ENCODE measurements at places on chromosomes 5 and 9. TPM values are rescaled to one million over a fixed set of nuclear protein-coding genes. Genes with fewer than 3 reads are reported as not detected.
A peak's percentile ranks its signal among the peaks of the same experiment; 100 is the strongest.

DNA sequence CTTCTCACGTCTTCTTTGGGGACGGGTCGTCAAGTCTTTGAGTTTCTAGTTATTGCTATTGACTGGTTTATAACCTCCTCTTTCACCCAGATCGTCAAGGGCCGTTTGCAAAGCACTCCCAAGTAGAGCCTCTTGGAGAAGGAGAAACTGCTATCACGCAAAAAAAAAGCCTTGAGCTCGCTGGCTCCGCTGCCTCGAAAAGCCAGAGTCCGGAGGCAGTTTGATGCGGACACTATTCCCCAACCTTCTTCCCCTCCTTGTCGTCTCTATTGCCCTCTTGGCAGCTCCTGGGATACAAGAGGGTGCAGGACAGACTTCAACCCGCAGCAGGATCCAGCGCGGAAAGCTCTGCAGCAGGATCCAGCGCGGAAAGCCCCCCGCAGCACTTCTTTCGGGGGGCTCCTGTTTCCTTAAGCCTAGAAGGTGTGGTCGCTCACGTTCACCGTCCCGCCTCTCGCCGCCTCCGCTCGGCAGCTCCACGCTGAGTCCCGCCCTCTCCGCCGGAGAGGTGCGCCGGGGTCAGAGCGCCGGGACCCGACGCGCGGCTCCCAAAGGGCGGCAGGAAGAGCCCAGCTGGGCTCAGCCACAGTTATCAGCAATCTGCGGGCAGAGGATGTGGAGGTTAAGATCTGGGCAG is at the start of gene PCDHAC1:
TSS of gene PCDHAC1 (plus strand) at position 494 of the 637 bp plus-strand sequence. CDS start 594 bp downstream, outside the sequence.
- H3K4me1 ChIP-seq = peaks cover 3% of the 10 kb centered on the region
- H3K27me3 ChIP-seq = peaks cover 23% of the 10 kb centered on the region
- H3K27ac ChIP-seq = no peak within 1 kb of the TSS
- no peak within 1 kb of the TSS for H3K4me3 ChIP-seq

GRCh38 chr5:31116466-31117031 is 76.9 kb upstream of the CDH6 start:
- H3K36me3 ChIP-seq = no peaks in the 10 kb centered on the region
- DNase-seq = no peak
- no peaks in the 10 kb centered on the region for H3K27me3 ChIP-seq
- H3K4me1 ChIP-seq = no peaks in the 10 kb centered on the region

- no peaks in the 10 kb centered on the region for H3K27me3 ChIP-seq
- no peak overlapping the region for H3K27ac ChIP-seq
- no peak for DNase-seq
- H3K4me1 ChIP-seq = peaks cover 8% of the 10 kb centered on the region
- no peak overlapping the region for H3K4me3 ChIP-seq
Measured at GRCh38 chr9:133956520-133957076, 35.5 kb downstream of the VAV2 start.

DNA sequence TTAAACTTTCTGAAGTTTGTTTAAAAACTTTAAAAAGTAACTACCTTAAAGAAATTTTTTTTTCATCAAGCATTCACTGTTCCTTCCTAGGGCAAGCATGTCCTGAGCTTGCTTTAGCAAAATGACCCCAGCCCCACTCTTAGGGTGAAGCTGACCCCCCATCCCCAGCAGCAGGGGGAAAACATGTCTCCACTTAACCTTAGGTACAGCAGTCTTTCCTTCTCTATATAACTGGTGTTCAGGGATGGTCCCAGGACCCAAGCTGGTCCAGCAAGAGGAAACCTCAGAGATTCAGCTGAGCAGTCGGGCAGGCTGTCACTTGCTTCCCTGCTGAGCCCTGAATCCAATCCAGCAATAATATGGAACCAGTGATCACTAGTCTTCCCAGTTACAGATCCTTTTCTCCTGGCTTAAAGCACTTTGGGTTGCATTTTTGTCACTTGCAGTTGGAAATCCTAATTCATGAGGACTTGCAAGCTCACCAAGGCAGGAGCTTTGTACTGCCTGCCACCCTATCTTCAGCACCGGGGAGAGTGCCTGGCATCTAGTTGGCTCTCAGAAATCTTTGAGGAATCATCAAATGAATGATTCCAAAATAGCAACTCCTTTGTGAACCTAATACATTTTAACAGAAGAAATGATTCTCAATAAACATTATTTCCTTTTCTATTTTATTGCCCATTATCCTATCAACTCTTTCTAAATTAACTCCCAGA is 91.2 kb downstream of the FSTL4 start:
- H3K4me1 ChIP-seq = no peaks in the 10 kb centered on the region
- no peaks in the 10 kb centered on the region for H3K36me3 ChIP-seq
- DNase-seq = no peak

DNA sequence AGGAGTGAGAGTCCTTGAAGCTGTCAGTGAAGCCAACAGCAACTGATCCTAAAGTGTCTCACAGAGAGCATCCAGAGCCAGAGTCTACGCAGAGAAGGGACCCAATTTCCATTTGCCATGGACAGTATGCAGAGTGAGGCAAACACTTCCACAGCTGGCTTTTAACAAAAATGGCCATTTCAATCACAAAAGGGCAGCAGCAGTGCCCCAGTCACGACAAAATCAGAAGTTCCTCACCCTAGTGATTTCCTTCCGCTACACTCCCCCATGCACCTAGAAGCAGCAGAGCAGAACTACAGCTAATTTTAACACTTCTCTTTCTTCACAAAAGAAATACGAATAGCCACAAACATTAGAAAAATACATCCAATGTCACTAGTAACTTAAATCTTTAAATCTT is 27.9 kb downstream of the FBXW11 start:
- H3K27ac ChIP-seq = no peak overlapping the region
- H3K36me3 ChIP-seq = peaks cover 49% of the 10 kb centered on the region
- H3K27me3 ChIP-seq = no peaks in the 10 kb centered on the region
- H3K4me1 ChIP-seq = peaks cover 2% of the 10 kb centered on the region
- DNase-seq = no peak
- H3K4me3 ChIP-seq = no peak overlapping the region

CFAP90 gene
- total RNA-seq = not detected

DNA sequence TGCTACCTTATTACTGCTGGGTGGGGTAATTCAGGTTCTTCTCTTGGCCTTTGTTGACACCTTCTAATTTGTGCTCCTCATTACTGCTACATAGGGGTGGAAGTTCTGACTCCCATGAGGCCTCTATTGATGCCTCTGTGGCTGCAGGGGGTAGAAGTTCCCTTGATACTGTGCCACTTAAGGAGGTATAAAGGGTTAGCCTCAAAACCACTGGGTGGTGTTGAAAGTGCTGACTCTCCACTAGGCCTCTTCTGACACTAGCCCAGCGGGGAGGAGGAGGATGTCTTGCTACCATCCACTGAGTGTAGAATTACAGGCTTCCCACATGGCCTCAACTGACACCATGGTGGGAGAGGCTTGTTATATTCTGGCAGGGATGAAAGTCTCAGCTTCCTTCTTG is 36.7 kb upstream of the CCDC112 start:
- H3K4me1 ChIP-seq = peaks cover 11% of the 10 kb centered on the region
- no peak overlapping the region for H3K27ac ChIP-seq
- no peak overlapping the region for H3K4me3 ChIP-seq
- DNase-seq = peak; percentile 54

GRCh38 chr5:141420855-141421488 is at the start of gene PCDHGA11:
Gene PCDHGA11, plus strand, starts transcription at chr5:141421051. Its CDS starts 177 bp downstream, at chr5:141421228.
- H3K27ac ChIP-seq = peak within 1 kb of the TSS; percentile 54
- peaks cover 7% of the 10 kb centered on the region for H3K36me3 ChIP-seq
- peaks cover 76% of the 10 kb centered on the region for H3K27me3 ChIP-seq

DMRTA1 gene
- not detected for total RNA-seq
